Cerebellar cortex (tissue), 1 donor: ENCODE measurements at places on chromosomes 2 and 18.

DNA sequence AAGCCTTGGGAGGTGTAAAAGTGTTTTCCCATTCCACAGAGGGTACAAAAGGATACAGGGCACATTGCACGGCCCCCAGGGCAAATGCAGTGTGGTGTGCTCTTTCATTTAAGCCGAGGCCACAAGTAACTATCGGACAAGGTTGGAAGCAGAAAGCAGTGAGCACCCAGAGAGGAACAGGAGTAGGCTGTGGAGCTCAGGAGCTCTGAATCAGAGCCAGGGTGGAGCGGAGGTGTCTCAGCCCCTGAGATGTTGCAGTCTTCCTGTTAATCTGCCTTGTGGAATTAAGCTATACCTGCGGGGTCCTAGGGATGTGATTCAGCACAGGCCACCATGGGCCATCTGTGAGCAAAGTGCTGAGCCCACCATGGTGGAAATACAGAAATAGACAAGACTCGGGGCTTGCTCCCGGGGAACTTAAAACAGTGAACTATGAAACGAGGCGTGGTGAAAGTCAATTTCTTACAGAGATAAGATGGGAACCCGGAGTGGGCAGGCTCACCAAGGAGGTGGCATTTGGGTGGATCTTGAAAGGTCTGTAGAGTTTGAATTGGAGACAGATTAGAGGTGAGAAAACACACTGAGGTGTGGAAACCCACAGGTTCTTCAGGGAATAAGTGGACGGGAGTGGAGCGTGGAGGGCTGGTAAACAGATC, 44.0 kb downstream of the ASAP2 start:
- no peak for DNase-seq

DNA sequence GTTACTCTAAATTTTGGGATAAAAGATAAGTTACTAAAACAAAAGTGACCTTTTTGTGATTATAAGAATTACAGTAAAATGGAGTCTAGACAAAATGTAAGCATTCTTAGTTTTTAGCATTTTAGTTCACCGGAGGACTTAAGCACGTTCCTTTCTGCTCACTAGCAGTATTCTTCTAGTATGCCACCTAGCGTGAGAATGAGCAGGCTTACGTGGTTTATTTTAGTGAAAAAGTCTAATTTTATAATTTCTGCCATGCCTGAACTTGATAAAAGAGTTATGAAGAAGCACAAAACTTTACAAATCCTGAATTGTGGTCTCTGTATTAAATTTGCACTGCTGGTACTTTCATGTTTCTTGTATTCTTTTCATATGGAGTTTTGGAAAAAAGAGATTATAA, 12.6 kb upstream of the OTX1 start:
- no peak for DNase-seq

DNA sequence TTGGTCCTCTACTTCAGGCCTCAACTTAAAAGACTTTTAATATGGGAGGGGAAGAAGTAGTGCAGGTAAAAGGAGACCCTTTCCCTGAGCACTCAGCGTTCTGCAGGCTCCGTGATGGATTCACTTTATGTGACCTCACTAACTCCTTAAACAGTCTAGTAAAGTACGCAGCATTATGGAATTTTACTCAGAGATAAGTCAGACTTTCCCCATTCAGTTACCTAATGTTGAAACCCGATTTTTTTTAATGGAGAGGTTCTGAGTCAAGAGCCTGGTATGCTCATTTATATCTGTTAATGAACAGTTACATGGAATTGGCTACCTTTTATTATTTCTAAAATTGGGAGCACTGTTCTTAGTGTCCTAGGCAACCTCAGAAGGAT, 34.1 kb downstream of the RASGRP3 start:
- no peak for DNase-seq

DNA sequence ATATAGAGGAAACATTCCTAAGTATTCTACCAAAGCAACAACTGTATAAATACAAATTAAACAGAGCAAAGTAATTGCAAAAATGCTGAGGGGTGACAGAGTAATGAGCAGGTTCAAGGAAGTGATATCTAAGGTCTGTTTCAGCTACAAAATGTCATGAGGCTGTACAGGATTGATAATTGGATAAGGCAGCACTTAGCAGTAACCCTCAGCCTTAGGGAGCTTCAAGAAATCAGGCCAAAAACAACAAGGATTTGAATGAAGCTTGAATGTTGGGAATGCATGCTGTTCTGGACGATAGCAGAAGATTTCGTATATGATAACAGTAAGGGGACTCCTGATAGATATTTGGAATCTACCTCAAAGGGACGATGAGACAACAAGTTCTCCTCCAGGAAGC, 142.0 kb upstream of the MMADHC start:
- peak; percentile 86 for DNase-seq

- peak; percentile 71 for DNase-seq
Observed at GRCh38 chr2:238761868-238762267, 86.0 kb upstream of the TWIST2 start.

DNA sequence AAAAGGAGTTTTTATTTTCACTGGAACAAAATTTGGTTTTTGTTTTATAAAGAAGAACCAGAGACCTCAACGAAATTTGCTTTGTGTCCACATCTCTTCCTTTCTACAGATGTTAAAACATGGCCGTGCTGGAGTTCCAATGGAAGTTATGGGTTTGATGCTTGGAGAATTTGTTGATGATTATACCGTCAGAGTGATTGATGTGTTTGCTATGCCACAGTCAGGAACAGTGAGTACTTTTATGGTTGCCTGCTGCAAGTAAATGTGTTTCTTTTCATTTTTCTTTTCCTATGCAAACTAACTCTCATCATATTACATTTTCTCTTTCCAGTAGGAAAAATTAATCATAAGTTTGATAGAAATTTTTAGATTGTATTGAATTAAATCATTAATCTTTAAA, 48.4 kb upstream of the TBR1 start:
- no peak for DNase-seq

GRCh38 chr2:221060376-221060775, 511.7 kb downstream of the EPHA4 start:
- no peak for DNase-seq
